ENCODE measurements at places on chromosomes 16 and 17.

GRCh38 chr16:84159007-84159406 is 13.9 kb downstream of the DNAAF1 start:
- no peak for DNase-seq

DNA sequence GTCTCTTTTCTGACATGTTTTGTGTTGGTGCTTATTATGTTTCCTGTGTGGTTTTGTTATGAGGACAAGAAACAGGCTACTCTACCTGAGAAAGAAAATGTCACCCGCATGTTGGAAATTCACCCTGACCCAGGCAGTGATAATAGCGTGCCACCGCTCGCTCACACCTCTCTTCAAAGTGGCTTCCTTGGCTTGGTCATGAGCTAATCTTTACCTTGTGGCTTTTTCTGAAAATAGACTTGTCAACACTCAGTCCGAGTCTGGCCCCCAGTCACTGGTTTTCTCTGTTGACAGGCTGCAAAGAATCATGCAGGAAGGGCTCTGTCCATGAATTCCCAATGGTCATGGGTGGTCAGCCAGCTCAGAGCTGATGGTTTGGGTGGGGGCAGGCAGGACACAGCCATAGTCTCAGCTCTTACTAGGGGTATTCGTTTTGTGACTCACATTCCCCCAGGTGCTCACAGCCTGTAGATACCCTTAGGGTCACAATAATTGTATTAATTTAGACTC is 121.3 kb upstream of the CACNG5 start:
- peak; percentile 44 for DNase-seq

DNA sequence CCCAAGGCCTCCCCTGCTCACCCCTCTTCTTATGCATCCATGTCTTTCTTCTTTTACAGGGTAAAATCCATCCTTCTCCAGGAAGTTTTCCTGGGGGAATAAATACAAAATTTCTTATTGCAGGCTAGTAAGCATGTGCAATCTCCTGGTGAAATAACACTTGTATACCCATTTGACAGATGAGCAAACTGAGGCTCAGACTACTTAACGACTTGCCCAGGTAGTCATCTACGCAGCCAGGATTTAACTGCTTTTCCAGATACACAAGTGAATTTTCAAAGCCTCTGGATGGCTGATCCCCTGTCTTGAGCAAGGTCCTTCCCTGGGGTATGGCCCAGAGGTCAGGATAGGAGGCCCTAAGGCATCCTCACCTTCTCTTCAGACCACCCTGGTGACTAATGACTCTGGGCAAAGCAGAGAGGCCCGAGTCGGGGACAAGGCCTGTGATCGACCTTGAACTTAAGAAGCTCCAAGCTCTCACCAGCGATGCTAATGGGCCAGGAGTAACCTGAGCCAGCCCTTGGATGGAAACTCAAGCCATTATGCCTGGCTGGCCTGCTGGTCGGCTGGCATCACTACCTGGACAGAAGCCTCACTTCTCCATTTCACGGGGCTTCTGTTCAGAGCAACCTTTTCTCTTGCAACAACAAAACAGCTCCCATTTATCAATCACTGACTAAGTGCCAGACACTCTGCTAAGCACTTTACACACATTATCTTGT is 33.1 kb downstream of the ZNF423 start:
- no peak for DNase-seq

DNA sequence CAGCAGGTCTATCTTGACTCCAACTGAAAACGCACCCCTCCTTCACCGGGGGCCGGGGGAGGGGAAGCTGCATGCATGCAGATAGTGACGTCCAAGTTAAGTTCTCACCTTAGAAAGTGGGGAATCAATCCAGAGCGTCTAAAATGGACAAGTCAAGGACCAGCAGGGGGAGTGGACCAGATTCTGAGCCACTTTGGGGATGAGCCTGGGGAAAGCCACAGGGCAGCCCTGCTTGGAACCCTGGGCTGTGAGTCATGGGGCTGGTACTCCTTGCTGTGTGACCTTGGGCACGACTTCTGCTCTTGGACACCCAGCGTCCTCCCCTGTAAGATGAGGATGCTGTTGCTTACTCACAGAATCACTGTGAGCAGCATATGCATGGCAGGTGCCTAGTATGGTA is 9.1 kb downstream of the TNFRSF13B start:
- DNase-seq: no peak

DNA sequence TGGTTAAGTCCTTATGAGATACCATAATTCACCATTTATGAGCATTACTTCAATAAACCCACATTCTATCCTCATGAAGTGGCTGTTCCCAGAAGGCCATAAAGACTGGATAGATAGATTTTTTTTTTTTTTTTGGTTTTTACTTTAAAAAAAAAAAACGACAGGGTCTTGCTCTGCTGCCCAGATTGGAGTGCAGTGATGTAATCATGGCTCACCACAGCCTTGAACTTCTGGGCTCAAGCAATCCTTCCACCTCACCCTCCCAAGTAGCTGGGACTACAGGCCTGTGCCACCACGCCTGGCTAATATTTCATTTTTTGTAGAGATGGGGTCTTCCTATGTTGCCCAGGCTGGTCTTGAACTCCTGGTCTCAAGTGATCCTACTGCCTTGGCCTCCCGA is 102.3 kb downstream of the XYLT1 start:
- DNase-seq: no peak

- no peak for DNase-seq
Measured at GRCh38 chr16:7185165-7185564, 147.5 kb upstream of the RBFOX1 start.

All from activated naive CD4-positive, alpha-beta T cell treated with Interleukin-2 at 50 U/mL for 16 hours (primary cell).